ENCODE measurements at places on chromosomes 16 and 17.

DNA sequence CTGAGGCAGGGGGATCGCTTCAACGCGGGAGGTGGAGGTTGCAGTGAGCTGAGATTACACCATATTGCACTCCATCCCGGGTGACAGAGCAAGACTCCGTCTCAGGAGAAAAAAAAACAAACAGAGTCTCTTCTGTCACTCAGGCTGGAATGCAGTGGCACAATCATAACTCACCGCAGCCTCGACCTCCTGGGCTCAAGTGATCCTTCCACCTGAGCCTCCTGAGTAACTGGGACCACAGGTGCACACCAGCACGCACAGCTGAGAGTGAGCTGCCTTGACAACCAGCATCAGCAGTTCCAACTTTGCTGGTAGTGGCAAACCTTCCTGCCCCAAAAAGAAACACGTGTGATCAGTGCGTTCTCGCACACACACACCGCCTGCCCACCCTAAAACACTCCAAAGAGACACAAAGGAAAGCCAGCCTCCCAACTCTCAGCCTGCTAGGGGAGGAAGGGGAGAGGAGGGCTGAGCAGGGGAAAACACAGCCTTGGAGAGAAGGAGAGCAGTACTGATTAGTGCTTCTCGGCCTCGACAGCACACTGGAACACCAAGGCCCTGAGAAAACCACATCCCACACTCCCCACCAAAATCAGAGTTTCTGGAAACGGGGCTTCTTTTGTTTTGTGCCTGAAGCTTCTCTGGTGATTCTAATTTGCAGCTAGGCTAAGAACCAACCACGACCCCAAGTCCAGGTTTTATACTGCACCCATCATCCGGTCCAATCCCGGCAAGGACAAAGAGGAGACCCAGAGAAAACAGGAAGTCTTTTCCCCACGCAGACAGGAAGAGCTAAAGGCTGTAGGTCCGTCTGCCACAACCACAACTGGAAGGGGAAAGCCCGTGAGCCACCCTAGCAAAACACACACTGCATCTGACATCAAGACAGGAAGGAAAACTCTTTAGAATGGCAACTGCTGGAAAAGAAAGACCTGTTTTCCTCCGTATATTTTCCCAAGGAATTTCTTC is 28.8 kb downstream of the ZCCHC14 start:
- peak; percentile 25 for DNase-seq

GRCh38 chr17:16398270-16399267 is 16.8 kb upstream of the TRPV2 start:
- DNase-seq: no peak

GRCh38 chr16:50528820-50529219 is 19.4 kb upstream of the NKD1 start:
- no peak for DNase-seq

- no peak for DNase-seq
These were observed 14.9 kb upstream of the RBFOX3 start for GRCh38 chr17:79625706-79626105.

DNA sequence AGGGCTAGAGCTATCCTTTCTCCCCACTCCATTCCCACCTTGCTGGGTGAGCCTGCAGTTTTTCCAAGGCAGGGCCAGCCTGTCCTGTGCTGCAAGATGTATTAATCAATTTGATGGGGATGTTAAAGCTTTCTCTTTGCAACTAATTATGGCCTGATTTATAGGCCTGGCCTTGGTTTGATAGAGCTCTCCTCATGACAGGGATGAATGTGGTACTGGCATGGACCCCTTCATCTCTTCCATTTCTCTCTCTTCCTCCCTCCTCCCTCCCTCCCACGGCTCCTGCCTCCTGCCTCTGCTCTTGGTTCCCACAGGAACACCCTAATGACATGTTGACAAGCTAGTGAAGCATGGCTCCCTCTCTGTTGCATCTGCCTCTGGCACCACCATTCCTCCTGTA is 47.2 kb upstream of the SKAP1 start:
- no peak for DNase-seq

GRCh38 chr16:49849037-49849753 is 6.7 kb downstream of the ZNF423 start:
- no peak for DNase-seq

DNA sequence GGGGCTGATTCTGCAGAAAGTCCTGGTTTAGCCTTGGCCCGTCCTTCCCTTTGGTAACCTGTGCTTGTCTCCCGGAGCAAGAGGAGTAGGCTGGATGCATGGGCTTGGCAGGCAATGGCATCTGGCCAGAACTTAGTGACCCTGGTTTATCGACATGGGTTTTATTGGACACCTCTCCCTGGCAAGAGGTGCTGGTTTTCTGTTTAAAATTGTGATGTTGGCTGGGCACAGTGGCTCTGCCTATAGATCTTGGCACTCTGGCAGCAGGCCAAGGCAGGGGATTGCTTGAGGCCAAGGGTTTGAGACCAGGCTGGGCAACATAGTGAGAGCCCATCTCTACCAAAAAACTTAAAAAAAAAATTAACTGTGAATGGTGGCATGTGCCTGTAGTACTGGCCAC is 31.2 kb downstream of the SLC12A3 start:
- no peak for DNase-seq

DNA sequence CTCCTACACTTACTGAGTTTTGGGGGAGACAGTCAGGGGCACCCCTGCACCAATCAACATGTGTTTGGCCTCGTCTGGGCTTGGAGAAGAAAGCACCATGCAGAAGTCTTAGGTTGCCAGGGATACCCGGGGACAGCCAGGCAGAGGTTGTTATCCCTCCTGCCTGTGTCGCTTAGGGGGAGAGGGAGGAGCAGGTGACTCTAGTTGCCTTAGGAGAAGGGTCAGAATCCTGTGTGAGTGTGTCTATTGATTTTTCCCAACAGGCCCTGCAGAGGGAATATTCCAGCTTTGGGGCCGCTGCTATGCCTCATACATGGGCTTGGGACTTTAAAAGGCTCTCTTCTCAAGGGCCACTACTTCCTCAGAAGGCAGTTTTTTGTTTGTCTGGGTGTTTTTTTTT is 89.1 kb downstream of the RGS9 start:
- no peak for DNase-seq

DNA sequence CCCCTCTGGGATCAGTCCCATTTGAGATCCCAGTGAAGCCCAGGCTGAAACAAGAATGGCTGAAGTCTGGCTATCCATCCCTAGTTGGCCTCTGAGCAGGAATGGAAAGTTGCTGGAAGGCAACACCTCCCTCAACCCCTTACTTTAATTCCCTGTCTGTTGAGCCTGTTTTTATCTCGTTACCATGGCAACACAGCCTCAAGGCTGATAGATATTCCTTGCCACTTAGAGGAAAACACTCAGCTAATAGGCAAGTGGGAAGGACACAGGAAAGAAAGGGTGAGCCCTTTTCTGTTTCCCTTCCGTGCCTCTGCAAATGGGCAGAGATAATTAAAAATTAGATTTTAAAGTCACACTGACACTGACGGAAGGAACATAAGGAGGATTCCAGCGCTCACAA is 75.5 kb upstream of the CLEC3A start:
- no peak for DNase-seq

DNA sequence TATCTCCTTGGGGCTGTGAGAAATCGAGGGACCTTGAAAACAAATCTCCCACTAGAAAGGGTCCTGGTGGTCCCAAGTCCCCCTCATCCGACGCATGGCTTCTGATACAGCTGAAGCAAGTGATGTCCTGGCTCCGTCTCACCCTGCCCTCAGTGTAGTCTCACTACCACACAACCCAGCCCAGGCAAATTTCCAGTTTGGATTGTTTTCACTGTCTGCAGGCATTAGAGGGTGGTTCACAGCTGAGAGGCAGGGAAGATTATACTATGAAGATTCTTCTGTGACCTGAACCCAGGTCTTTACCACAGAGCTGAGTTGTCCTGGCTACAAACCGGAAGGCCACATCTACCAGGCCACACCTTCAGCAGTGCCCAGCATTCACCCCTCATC is 17.7 kb downstream of the ZNHIT3 start:
- DNase-seq: no peak

- no peak for DNase-seq
These were observed 99.3 kb upstream of the C17orf78 start for GRCh38 chr17:37276475-37276874.

DNA sequence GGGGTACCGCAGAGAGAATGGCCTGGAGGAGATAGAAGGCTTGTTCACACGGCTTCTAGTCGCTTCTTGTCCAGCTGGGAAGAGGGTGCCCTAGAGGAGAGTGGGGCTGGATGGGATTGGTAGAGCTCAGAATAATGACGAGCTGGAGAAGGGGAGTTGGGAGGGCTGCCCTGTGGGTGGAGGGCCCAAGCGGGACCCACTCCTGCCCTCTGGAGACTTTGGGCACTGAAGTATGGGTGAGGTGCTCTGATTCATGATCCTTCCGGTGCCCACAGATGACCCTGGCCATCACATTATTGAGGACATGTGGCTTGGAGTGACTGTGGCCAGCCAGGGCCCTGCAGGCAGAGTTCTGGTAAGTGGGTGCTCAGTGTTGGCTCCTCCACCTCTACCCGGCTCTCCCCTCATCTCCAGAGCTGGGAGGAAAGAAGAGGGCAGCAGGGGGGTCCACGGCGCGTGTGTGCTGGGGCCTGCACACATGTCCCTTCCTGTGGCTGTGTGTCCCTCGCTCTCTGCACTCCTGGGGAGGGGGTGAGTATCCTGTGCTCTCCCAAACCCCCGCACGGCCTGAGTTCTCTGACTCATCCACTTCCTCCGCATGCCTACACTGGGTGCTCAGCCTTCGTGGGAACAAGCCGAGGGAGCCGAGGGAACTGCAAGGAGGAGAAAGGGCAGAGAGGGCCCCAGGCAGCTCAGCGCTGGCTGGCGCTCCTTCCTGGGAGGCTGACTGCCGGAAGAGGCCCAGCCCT is 8.5 kb downstream of the ITGA3 start:
- no peak for DNase-seq

DNA sequence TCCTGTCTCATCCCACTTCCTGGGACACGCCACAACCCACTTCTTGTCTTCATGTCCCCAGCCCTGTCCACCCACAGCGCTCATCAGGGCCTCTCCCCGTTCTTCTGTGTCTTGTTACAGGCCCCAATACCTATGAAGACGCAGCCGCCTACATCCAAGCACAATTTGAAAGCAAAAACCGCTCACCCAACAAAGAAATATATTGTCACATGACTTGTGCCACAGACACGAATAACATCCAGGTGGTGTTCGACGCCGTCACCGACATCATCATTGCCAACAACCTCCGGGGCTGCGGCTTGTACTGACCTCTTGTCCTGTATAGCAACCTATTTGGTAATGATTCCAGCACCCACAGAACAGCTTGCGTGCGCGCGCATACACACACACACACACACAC is 70.6 kb downstream of the AMFR start:
- no peak for DNase-seq

GRCh38 chr17:61284174-61284573 is 115.5 kb upstream of the TBX2 start:
- no peak for DNase-seq

DNA sequence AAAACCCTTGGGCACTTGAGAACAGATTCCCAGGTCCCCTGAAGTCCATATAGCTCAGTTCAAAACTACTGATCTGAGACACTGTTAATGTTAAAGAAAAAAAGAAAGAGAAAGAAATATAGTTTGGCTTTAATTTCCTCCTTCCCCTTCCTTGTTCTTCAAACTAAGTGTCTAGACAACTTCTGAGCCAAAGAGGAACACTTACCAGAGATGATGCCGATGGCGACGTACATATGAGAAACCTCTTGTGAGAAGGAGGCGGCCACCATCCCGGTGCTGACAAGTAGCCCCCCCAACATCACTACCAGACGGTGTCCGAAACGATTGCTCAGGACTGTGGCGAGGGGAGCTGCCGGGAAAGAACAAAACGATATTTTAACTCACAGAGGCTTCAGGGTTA is 17.2 kb downstream of the SLC16A6 start:
- no peak for DNase-seq

- no peak for DNase-seq
These were observed at the start of gene NHERF2 for GRCh38 chr16:2026461-2027023. NHERF2 (plus strand) TSS chr16:2026902; CDS start chr16:2027006, 104 bp downstream.

- DNase-seq: no peak
These were observed 21.9 kb downstream of the USP7 start for GRCh38 chr16:8941718-8942344.

DNA sequence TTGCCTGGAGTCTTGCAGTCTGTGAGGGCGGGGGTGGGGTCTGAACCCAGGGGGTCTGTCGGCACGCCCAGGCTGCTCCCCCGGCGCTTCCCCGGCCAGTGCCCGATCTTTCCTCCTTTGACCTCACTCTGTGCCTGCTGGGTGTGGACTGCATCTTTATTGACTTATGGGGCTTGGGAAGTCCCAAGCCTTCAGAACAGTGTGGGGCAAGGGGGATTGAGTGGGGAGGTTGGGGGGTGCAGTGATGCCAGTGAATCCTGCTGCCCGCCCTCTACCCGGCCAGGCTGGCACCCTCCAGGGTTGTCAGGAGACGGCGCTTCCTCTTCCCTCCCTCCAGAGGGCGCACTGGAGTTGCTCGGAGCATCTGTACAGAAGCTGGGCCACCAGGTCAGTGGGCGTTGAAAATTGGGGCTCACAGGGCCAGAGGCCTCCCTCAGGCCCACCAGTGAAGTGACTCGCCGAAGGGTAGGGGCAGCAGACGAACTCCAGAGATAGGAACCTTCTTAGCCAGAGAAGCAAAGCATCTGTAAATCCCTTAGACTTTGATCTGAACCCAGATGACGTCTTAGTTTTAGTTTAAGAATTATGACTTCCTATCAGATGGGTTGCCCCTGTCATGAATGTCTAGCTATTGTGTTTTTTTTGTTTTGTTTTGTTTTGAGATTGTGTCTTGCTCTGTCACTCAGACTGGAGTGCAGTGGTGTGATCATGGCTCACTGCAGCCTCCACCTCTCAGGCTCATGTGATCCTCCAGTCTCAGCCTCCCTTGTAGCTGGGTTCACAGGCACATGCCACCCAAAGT is 184.8 kb upstream of the CIBAR2 start:
- peak; percentile 54 for DNase-seq

- DNase-seq: peak; percentile 30
These were observed 19.5 kb downstream of the MMP15 start for GRCh38 chr16:58045096-58045495.

DNA sequence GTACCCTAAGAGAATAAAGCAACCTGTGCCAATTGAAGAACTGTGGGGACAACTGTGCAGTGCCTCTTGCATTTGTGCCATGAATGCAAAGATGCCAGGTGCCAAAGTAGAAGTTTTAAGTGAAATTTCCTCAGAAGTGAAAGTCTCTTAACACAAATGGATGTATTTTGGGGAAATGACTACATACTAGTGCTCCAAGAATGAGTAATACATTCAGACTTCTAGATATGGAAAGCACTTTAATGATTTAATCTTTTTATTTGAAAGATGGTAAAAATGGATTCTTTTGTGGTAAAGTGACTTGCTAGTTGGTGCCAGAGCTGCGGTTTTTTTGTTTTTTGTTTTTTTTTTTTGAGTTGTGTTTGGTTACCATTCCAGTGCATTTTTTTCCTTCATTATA is 15.0 kb downstream of the UTP18 start:
- DNase-seq: no peak

DNA sequence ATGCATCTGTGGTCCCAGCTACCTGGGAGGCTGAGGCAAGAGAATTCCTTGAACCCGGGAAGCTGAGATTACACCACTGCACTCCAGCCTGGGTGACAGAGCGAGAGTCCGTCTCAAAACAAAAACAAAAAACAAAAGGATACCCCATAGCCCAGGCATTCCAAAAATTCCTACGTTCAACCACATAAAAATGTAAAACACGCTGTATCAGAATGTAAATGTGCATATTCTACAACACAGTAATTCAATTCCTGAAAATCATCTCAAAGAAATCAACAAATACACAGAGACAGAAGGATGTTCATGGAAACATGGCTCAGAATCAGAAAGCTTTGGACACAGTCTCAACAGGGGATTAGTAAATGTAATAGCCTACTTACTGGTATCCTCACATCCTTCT is 33.0 kb downstream of the COG7 start:
- no peak for DNase-seq
